ENCODE measurements at places on chromosomes 5 and 9.

GRCh38 chr9:87564791-87565241 lies 67.1 kb downstream of the DAPK1 start:
- DNase-seq, result no peak

GRCh38 chr5:120967366-120967765 lies 503.3 kb downstream of the PRR16 start:
- no peak for DNase-seq

DNA sequence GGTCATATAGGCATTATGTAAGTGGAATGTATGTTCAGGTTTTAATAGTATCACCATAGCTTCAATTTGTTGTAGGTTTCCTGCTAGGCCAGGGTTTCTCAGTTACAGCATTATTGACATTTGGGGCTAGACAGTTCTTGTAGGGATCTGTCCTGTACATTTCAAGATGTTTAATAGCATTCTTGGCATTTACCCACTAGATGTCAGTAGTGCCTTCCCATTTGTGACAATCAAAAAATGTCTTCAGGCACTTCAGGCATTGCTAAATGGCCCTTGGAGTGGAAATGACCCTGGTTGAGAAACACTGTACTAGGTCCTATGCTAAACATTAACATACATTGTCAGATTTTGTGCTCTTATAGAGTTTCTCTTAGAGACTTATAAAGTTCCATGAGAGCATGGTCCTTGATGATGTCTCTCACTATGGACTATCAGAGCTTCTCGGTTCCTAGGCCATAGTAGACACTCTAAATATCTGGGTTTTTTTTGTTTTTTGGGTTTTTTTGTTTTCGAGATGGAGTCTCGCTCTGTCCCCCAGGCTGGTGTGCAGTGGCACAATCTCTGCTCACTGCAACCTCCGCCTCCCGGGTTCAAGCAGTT lies 1.4 kb downstream of the KIF20A start:
- DNase-seq, result peak; percentile 22

- DNase-seq, result no peak
These were observed 622.3 kb upstream of the PTPRD start for GRCh38 chr9:11235061-11235460.

- no peak for DNase-seq
These were observed 3.9 kb downstream of the CSNK1G3 start for GRCh38 chr5:123515904-123516303.

- DNase-seq, result no peak
These were observed 41.7 kb downstream of the NFX1 start for GRCh38 chr9:33332011-33332410.

DNA sequence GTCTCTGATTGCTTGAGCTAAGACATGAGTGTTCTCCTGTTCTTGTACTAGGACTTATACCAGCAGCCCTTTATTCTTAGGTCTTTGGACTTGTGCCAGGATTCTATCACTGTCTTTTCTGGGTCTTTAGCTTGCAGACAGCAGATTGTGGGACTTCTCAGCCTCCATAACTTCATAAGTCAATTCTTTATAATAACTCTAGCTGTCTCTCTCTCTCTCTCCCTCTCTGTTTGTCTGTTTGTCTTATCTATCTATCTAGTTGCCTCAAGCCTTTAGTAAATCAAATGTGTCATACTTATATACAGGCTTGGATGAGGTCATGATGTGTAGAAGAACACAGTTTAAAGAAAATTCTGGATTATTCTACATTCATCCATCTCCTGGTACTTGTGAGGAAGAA lies 11.5 kb upstream of the ANKRD55 start:
- DNase-seq, result no peak

DNA sequence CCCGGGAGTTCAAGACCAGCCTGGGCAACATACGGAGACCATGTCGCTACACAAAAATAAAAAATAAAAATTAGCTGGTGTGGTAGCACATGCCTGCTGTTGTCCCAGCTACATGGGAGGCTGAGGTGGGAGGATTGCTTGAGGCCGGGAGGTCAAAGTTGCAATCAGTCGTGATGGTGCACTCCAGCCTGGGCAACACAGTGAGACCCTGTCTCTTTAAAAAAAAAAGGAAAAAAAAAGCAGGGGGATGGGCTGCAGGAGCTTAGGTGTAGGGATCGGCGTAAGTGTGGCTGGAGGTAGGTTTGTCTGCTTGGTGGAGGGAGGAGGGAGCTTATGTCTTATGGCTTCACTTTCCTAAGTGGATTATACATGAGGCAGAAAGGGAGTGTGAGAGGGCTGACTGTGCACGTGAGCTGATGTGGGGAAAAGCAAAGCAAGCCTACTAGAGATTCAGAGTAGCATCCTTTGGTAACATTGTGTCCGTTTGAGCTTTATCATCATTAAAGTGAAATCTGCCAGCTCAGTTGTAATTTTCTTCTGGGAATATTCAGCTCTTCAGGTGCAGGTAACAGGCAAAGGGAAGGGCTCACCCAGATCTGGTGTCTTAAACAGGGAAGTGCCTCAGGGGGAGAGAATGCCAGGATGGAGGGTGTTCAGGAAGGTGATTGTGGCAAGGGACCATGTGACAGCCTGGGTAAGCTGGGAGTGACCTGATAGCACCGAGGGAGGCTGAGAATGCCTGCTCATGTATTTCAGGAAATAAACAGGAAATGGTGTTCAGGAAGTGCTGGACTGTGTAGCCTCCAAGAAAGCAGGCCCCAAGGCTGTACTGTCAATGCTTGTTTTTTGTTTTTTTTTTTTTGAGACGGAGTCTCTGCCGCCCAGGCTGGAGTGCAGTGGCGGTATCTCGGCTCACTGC lies 17.6 kb upstream of the SETX start:
- DNase-seq, result no peak

DNA sequence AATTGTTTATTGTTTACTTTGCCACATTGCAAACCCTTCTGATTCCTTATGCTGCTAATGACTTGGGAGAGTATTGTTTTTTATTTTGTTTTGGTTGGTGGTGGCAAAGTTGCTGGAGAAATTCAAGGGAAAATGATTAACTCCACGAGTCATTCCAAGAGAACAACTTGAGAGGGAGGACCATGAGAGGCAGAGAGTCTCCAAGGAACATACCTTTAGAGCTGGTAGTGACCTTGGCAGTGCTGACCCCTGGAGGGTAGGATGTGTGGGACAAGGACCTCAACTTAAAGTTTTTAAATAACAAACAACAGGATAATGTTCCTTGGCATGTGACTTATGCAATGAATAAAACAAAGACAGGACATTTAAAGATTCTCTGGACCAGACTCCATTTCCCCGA lies 139.7 kb downstream of the LRRC70 start:
- DNase-seq, result peak; percentile 12

- DNase-seq, result no peak
These were observed 19.5 kb upstream of the HSD17B3 start for GRCh38 chr9:96321515-96321914.

DNA sequence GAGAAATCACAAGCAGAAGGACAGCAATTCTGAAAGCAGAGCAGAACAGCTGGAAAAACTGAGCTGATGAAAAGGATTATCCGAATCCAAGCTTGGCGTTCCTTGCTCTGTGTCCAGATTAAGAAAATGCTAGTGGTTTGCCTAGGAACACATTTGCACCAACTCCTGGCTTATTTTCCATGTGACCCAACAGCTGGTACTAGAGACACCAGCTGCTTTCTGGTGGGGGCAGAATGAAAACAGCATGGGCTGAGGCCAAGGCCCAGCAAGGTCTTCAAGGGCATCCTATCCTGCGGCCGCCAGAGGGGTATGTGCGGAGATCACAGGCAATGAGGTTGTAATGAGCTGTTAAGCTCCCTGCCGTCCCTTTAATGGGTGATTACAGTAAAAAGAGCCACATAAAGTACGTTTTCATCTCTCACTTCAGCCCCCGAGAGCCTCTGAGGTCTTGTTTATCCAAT lies 131.5 kb downstream of the DOCK8 start:
- DNase-seq, result no peak

DNA sequence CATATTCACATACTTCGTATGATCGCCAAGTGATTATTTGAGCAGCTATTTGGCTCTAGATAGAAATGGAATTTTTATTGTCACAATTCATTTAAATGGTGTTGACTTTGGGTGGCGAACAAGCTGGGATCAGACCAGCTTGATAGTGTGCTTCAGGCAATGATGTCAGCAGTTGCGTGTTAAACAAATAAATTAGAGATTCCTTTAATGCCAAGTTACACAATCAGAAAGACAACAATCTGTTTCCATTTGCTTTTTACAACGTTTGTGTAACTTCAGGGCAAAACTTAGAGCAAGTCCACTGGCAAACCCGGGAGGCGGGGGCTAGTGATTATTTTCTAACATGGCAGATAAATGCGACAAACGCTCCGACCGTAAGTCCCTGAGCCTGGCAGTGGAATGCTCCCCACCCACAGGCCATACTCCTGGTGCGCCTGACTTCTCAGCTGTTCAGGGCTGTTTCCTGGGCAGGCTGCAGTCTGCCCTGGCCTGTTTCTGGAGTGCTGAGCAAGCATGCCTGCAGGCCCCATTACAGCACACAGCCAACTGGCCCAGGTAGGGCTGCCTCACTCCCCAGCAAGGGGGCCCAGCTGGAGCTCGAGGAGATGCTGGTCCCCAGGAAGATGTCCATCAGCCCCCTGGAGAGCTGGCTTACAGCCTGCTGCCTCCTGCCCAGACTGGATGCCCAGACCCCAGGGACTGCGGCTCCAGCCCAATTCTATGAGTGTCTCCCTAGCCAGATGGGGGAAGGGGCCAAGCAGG lies 88.7 kb downstream of the BASP1 start:
- peak; percentile 41 for DNase-seq

- DNase-seq, result no peak
These were observed 101.9 kb upstream of the COL5A1 start for GRCh38 chr9:134539586-134540194.

DNA sequence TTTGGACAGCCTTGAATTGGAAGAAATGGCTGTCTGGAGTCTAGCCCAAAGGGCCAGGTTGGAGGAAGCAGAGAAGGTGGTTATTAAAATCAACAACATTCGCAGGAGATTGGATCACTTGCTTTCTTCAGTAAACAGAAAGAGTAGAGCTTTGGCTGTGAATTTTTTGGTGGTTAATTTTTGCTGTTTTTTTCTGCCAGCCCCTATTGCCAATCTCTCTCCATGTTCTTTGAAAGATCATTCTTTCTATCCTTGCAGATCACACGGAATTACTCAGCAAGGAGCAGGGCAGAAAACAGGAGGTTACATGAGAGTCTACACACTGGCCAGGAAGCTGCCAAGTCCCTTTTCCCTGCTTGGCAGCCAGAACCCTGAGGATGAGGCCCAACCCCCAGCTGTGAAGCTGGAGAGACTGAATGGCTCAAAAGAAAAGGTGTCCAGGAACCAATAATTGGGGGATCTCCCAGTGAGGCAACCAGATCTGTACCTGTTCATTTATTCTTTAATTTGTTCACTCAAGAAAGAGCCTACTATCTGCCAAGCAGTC lies 13.0 kb downstream of the GLRX start:
- no peak for DNase-seq
